Activated CD4-positive, alpha-beta T cell treated with anti-CD3 and anti-CD28 coated beads for 36 hours (primary cell): ENCODE measurements at places on chromosomes 11 and 22. TPM values are rescaled to one million over a fixed set of nuclear protein-coding genes. Genes with fewer than 3 reads are reported as not detected.
A peak's percentile ranks its signal among the peaks of the same experiment; 100 is the strongest.

The IGSF9B gene
- total RNA-seq = 84.2 TPM

The ANO5 gene
- 0.05 TPM for total RNA-seq

The DBX1 gene
- not detected for total RNA-seq

DNA sequence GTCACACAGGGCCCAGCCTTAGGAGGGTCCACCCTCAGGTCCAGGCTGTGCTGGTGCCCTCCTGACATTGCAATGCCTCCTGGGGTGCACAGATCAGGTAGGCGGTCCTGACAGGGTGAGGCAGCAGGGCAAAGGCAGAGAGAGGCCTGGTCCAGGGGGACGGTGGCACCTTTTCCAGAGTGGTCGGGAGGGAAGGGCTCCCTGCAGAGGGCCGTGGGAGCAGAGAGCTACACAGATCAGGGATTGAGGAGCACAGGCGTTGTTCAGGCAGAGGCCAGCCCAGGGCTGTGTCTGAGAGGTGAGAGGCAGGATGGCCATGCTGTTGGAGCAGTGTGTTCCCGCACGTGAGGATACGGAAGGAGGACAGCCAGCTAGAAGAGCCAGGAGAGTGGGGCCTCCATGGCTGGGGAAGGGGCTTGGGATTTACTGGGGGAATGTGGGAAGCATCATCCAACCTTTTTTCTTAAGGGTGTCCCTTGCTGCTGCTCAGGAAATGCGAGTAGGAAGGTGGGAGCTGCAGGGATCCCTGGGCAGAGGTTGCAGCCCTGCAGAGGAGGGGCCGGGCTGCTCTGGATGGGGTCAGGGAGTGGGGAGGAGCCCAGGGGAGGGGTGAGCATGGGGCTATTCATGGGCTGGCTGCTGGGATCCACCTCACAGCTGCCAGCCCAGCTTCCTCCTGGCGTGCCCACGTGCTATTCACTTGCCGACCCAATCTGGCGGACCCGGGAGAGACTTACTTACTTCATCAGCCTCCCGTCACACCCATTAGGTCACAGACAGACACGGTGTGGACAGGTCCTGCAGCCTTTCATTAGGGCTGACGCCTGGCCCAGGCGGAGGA lies 1516.4 kb downstream of the TBC1D22A start:
- H3K27me3 ChIP-seq = peaks cover 8% of the 10 kb centered on the region
- H3K4me1 ChIP-seq = no peaks in the 10 kb centered on the region
- no peak for DNase-seq
- H3K36me3 ChIP-seq = no peaks in the 10 kb centered on the region
- H3K4me3 ChIP-seq = no peak overlapping the region
- H3K27ac ChIP-seq = no peak overlapping the region

- H3K27me3 ChIP-seq = peaks cover 63% of the 10 kb centered on the region
- no peak overlapping the region for H3K4me3 ChIP-seq
- no peaks in the 10 kb centered on the region for H3K4me1 ChIP-seq
- H3K36me3 ChIP-seq = no peaks in the 10 kb centered on the region
- no peak overlapping the region for H3K27ac ChIP-seq
These were observed 29.8 kb downstream of the TEAD1 start for GRCh38 chr11:12704049-12704448.

- H3K27ac ChIP-seq = no peak overlapping the region
- no peaks in the 10 kb centered on the region for H3K4me1 ChIP-seq
- no peaks in the 10 kb centered on the region for H3K36me3 ChIP-seq
- H3K27me3 ChIP-seq = peaks cover 2% of the 10 kb centered on the region
- no peak overlapping the region for H3K4me3 ChIP-seq
These were observed 74.4 kb upstream of the ASPHD2 start for GRCh38 chr22:26354707-26355106.

The MUC6 gene
- total RNA-seq = not detected

DNA sequence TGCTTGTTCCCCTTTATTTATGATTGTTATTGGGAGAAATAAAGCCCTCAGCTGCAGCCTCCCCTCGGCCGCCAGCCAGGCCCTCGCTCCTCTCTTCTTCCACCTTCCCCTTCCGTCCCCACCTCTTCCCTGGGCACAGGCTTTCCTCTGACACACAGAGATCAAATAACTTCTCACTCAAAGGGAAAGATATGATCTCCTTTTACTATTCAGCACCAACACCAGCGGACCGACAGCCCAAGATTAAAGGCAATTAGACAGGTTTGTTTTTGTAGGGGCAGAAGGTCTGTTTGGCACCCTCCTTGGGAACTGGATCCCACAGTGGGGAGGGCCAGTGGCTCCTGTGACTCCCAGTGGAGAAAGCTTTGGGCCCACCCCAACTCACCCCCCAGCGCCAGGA lies 23.0 kb downstream of the NECTIN1 start:
- H3K4me3 ChIP-seq = no peak overlapping the region
- DNase-seq = no peak
- H3K27ac ChIP-seq = no peak overlapping the region
- H3K36me3 ChIP-seq = no peaks in the 10 kb centered on the region
- H3K27me3 ChIP-seq = peaks cover 13% of the 10 kb centered on the region

DNA sequence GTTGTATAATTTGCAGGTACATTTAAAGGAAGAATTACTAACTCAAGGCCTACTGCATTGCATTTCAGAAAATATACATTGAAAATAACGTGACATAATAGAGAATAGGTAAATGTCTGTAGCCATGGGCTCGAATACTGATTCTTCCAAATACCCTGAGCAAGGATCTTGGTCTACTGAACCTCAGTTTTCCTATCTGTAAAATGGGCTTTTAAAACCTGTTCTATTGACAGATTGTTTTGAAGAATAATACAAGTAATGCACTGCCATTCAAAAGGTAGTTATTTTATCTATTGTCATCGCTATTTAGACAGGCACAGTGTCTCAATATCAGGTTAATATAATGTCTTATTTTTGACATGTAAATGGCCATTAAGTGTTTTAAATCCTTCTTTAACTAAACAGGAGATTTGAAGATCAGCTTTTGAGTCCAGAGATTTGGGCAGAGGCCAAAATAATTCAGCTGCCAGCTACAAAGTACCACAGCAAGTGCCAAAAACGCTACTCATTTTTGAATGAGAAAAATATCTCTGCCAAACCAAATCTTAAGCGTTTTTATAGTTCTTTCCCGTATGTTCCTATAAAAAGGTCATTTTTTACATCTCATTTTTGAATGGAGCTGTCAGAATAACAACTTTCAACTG lies 56.7 kb downstream of the CTSC start:
- H3K4me3 ChIP-seq = no peak overlapping the region
- DNase-seq = no peak
- H3K4me1 ChIP-seq = no peaks in the 10 kb centered on the region
- peaks cover 10% of the 10 kb centered on the region for H3K36me3 ChIP-seq

The NAALAD2 gene
- not detected for total RNA-seq

GRCh38 chr11:31895926-31896325 lies 84.8 kb upstream of the PAX6 start:
- H3K36me3 ChIP-seq = no peaks in the 10 kb centered on the region
- no peak overlapping the region for H3K27ac ChIP-seq
- DNase-seq = no peak
- no peak overlapping the region for H3K4me3 ChIP-seq
- H3K4me1 ChIP-seq = no peaks in the 10 kb centered on the region

DNA sequence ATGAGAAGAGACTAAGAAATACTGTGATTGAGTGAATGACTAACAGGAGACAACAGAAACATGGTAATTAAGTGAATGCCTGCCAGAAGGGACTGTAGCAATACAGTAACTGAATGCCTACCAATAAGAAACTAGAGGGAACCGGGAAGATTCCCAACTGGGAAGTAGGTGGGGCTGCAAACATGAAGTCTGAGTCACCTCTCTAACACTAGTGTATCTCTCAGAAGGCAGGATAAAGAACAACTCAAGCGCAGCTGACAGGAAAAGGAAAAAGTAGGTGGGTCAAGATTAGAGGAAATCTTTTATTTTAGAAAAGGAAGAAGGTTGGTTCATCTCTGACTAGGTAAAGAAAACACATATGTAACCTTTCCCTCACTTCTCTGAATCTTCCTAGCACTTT lies 14.0 kb downstream of the C11orf42 start:
- H3K4me3 ChIP-seq = no peak overlapping the region
- H3K27ac ChIP-seq = no peak overlapping the region
- DNase-seq = no peak
- peaks cover 37% of the 10 kb centered on the region for H3K36me3 ChIP-seq

DNA sequence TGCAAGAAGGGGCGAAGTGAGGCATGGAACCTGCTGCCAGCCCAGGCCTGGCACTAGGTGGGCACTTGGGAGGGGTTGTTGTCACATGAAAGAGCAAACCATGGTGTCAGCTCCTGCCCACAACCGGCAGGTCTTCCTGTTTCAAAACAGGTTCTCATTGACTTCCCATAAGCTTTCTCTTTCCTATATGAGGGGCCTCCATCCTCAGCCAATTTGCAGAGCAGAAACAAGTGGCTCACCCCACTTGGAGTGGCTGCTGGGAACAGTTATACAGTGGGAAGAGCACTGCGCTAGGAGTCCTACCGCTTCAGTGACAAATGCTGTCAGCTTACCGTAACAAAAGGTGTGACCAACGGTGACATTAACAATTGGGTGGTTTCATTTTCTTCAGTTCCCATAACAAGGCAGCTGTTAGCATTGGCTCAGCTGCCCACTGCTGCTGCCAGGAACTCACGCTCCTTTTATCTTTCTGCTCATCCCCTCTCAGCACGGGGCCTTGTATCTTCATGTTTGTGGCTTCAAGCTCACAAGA lies 10.2 kb upstream of the SSTR3 start:
- peaks cover 88% of the 10 kb centered on the region for H3K4me1 ChIP-seq
- peak overlapping the region; percentile 94 for H3K27ac ChIP-seq

- H3K27ac ChIP-seq = no peak overlapping the region
- no peaks in the 10 kb centered on the region for H3K27me3 ChIP-seq
- no peaks in the 10 kb centered on the region for H3K36me3 ChIP-seq
- no peak overlapping the region for H3K4me3 ChIP-seq
- H3K4me1 ChIP-seq = no peaks in the 10 kb centered on the region
These were observed 43.0 kb upstream of the SLC5A12 start for GRCh38 chr11:26764825-26765224.

- H3K27ac ChIP-seq = no peak overlapping the region
- no peak for DNase-seq
- H3K36me3 ChIP-seq = peaks cover 12% of the 10 kb centered on the region
- peaks cover 51% of the 10 kb centered on the region for H3K4me1 ChIP-seq
These were observed 2.9 kb downstream of the FAM118B start for GRCh38 chr11:126214441-126214840.

The PRR33 gene
- total RNA-seq = 0.09 TPM

DNA sequence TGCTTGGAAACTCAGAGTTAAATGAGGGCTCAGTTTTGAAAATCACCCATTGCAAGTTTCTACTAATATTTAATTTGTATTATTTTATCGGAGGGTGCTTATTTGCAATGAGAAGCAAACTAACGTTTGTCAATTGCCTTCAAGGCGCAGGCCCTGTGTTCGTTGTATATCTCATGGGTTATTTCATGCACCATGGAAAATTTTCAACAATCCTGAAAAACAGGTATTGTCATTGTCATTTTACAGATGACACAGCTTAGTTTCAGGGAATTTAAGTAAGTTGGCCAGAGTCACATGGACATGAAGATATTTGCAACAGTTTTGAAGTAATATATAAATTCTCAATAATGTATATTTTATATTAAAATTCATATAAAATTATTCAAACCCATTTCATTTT lies 157.7 kb upstream of the MTMR2 start:
- no peak overlapping the region for H3K4me3 ChIP-seq
- H3K36me3 ChIP-seq = peaks cover 35% of the 10 kb centered on the region
- no peaks in the 10 kb centered on the region for H3K27me3 ChIP-seq

DNA sequence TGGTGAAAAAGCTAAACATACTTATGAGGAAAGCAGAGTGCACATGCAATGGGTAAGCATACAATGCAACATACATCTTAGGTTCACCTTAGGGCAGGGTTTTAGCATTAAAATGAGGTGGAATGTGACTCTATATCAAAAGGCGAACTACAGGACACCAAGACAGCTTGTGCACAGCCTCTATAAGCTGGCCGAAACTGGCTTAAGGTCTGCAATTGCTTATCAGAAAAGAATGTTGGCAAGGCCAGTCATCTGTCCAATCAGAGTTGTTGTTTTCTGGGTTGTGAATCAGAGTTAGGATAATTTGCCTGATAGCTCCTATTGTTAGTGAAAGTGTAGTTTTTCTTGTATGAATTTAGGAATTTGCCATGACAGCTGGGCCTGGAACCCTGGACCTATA lies 76.5 kb downstream of the LRRC4C start:
- H3K27me3 ChIP-seq = no peaks in the 10 kb centered on the region
- no peak overlapping the region for H3K27ac ChIP-seq
- DNase-seq = no peak

DNA sequence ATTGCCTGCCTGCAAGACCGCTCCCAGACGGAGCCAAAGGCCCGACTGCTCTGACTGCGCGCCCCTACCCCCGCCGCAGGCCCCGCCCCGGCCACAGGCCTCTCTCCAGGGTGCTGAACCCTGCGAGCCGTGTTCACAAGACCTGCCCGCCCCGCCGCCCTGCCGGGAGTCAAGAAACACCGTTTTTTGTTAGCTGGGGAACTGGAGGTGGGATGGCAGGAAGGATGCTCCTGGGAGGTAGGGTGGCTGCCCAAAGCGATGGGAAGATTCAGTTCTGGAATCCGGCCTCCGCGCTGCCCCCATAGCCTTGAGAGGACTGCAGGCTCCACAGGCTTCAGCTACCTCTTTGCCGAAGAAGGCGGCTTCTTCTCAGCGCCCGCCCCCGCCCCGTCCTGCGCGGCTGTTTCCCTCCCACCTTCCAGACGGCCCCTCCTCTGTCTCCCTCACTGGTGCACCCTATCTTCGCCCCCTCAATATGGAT lies 2.7 kb upstream of the PDE2A start:
- no peaks in the 10 kb centered on the region for H3K36me3 ChIP-seq
- DNase-seq = peak; percentile 86
- H3K4me1 ChIP-seq = peaks cover 5% of the 10 kb centered on the region
- peaks cover 42% of the 10 kb centered on the region for H3K27me3 ChIP-seq

The MRE11 gene
- total RNA-seq = 51.3 TPM

GRCh38 chr11:119427279-119427678 lies 4.3 kb upstream of the THY1 start:
- H3K4me3 ChIP-seq = no peak overlapping the region
- no peaks in the 10 kb centered on the region for H3K36me3 ChIP-seq
- H3K27me3 ChIP-seq = peaks cover 34% of the 10 kb centered on the region
- peaks cover 13% of the 10 kb centered on the region for H3K4me1 ChIP-seq
- no peak overlapping the region for H3K27ac ChIP-seq
- DNase-seq = no peak

GRCh38 chr11:30786256-30787110 lies 200.3 kb upstream of the MPPED2 start:
- no peak overlapping the region for H3K4me3 ChIP-seq
- no peak for DNase-seq
- no peaks in the 10 kb centered on the region for H3K4me1 ChIP-seq
- no peaks in the 10 kb centered on the region for H3K27me3 ChIP-seq
- no peaks in the 10 kb centered on the region for H3K36me3 ChIP-seq

DNA sequence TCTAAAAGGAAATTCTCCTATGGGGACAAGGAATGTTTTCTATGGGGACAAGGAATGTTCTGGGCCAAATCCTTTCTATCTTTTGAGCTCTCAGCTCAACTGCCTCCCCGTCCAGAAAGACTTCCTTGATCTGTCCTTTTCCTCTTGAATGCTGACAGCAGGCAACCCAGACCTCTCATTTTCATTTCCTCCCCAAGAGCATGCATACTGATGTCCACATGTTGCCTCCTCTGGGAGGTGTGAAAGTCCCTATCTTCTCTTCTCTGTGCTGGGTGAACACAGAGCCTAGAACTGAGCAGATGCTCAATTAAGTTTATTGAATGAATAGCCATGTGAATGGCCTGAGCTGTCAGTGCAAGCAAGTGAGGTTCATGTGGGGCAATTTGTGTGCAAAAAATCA lies 331.9 kb upstream of the NARS2 start:
- no peaks in the 10 kb centered on the region for H3K4me1 ChIP-seq
- no peak overlapping the region for H3K4me3 ChIP-seq
- H3K27me3 ChIP-seq = peaks cover 2% of the 10 kb centered on the region
- no peak overlapping the region for H3K27ac ChIP-seq
- DNase-seq = no peak
- no peaks in the 10 kb centered on the region for H3K36me3 ChIP-seq

GRCh38 chr11:75497788-75498409 lies 27.8 kb downstream of the GDPD5 start:
- peaks cover 10% of the 10 kb centered on the region for H3K4me1 ChIP-seq
- peak; percentile 38 for DNase-seq
- no peaks in the 10 kb centered on the region for H3K36me3 ChIP-seq

The TSSK2 gene
- not detected for total RNA-seq
